Neural crest cell (in vitro differentiated cells): ENCODE measurements at places on chromosomes 3 and 15.

- DNase-seq, result no peak
Measured at GRCh38 chr15:78129751-78130287, 1.4 kb downstream of the CIB2 start.

DNA sequence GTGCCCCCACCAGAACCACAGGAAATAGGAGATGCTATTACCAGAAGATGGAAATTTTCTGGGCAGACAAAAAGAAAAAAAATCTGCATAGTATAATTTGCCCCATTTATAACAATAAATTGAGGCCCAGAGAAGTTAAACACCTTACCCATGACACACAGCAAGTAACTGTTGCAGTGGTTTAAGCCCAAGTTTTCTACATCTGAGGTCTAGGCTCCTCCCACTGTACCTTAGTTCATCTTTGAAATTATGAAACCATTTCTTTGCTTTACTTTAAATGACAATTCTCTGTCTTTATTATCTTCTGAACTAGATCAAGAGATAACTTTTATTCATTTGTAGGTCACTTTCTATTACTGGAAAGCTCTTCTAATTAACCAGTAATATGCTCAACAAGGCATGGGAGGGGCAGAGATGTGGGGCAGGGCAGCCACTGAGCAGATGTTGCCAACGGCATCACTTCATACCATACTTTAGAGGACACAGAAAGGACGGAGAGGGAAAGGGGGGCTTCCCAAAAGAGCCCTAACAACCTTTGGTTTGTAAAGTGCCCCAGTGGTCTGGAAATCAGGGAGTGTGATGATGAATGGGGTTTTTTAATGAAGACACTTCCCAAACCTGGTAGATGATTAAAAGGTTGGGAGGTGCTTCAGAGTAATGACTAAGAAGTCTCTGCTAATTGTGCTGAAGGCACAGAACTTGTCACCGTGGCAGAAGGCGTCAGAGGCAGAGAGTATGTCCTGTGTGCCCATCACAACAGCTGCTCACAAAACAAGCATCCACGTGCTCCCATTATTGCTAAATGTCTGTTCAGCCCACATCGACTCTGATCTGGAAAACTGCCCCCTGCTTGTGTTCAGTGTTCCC lies 342.5 kb downstream of the SHQ1 start:
- no peak for DNase-seq

- DNase-seq, result no peak
Measured at GRCh38 chr3:151062611-151063010, 22.9 kb upstream of the MED12L start.

DNA sequence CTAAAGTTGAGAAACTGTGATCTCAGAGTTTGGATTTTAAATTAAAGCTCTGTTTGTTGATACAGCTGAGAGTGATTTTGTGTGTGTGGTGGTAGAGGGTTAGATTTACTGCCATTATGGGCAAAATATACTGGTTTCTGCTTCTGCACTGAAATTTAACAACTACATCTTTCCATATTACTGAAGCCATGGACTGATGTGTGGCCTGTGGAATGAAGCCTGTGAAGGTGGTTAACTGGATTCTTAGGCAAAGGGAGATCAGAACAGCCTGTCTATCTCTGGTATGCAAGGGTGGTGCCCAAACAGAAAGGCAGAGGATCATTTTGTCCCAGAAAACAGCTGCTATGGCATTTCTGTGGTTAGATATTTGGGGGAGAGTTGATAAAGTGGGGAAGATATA lies 297.3 kb upstream of the THBS1 start:
- DNase-seq, result no peak

- DNase-seq, result no peak
Measured at GRCh38 chr3:146322216-146322817, 71.4 kb upstream of the PLSCR4 start.
